HFFc6 (cell line): ENCODE measurements at places on chromosomes 13 and 19. TPM values are rescaled to one million over a fixed set of nuclear protein-coding genes. Genes with fewer than 3 reads are reported as not detected.

DNA sequence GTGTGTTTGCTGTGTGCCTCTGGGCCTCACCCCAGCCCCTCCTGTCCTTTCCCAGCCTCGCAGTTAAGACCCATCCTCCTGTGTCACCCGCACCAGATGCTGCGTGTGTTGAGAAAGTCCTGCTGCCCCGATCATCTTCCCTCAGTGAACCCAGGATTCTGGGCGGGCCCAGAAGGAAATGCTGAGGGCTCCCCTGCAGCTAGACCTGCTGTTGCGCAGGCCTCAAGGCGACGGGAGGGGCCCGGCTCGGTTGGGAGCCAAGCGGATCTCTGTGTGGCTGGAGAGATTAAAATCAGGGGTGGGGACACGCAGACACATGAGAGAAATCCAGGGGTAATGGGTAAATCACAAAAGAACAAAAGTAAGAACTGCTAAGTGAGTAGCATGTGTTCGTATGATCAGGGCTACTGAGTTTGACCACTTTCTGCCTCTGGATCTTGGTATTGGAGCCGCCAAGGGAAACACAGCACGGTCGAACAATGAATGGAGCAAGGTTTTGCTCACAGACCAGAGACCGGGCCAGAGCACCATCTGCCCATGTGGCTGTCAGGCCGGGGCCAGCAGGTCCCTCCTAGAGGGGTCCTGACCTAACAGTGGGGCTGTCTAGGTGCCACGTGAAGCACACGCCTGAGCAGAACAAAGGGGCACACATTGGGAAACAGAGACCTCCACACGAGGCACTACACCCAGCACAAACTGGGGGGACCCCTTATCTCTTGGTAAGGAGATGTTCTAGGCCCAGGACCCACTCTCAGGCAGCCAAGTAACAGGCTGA, 7.1 kb downstream of the ZSCAN1 start:
- DNase-seq = no peak

DNA sequence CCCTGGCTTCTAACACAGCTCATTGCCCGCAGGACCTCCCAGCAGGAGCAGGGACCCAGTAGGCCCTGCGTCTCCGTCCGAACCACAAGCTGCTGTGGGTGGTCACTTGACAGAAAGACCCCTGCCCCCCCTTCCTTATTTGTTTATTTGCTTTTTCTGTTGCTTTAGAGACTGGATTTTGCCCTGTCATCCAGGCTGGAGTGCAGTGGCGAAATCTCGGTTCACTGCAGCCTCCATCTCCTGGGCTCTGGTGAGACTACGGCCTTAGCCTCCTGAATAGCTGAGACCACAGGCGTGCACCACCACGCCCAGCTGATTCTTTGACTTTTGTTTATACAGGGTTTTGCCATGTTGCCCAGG, 7.6 kb upstream of the PTBP1 start:
- no peak for DNase-seq

GRCh38 chr19:50695251-50696093, 24.1 kb downstream of the SHANK1 start:
- DNase-seq = no peak

GRCh38 chr13:100158569-100158968, 69.7 kb downstream of the PCCA start:
- DNase-seq = no peak

- DNase-seq = no peak
Observed at GRCh38 chr19:35294859-35295791, 3.2 kb downstream of the MAG start.

DNA sequence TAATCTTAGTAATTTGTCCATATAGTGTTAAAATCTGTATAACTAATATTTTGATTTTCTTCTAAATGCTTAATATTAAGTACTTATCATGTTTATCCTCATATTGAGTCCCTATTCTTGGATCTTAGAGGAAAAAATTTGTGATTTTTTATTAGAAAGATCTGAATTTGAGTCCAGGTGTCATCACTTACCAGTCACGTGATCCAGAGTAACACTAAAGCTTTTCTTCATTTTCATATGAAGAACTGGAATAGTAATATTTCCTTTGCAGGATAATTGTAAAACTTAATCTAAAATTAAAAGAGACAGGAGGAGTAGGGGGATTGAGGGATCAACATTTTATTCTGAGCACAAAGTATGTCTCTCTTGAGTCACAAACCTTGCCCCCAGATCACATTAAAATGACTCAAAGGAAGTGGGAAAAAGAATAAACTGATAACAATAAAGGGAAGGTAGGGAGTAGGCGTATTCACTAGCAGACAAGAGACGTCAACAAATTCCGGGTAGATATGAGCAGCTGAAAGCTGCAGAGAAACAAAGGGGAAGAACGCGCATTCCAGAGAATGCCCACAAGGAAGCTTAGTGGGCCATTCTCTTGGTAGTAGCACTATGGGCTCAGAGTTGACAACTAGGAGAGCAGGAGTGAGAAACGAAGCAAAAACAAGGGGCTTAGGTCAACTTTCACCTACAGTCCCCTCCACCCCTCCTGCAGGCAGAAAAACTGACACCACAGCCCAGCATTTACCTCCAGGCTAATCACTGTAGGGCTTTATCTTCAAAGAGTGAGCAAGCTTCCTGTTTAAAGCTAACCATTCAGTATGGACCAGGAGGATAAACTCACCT, 123.1 kb downstream of the SPRY2 start:
- no peak for DNase-seq

- no peak for DNase-seq
Observed at GRCh38 chr13:53075356-53076041, 46.9 kb downstream of the OLFM4 start.

DNA sequence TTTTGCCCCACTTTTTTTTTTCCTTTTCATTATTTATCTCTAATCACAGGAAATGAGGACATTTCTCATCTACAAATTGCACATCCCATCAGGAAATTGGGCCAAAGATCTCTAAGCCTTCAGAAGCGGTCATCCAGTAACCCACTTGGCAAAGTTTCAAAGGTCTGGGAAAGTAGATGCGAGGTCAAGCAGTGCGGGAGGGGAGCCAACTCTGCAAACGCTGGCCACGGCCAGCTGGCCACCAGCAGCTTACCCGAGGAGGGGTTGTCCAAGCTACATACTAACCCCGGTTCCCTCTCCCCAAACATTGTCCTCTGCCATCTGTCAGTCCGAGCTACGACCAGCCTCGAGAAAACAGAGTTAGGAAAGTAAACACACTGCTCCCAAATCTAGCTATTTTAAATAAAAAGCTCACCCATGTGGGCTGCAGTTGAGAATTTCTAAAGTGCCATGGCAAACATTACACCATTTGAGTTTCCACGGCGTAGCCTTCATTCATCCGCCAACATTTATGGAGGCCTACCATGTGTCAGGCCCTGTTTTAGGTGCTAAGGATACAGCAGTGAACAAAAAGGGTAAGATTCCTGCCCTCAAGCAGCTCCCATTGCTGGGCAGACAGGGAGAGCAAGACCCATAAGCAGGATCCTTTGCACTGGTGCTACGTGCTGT, 11.5 kb downstream of the FFAR2 start:
- DNase-seq = no peak

DNA sequence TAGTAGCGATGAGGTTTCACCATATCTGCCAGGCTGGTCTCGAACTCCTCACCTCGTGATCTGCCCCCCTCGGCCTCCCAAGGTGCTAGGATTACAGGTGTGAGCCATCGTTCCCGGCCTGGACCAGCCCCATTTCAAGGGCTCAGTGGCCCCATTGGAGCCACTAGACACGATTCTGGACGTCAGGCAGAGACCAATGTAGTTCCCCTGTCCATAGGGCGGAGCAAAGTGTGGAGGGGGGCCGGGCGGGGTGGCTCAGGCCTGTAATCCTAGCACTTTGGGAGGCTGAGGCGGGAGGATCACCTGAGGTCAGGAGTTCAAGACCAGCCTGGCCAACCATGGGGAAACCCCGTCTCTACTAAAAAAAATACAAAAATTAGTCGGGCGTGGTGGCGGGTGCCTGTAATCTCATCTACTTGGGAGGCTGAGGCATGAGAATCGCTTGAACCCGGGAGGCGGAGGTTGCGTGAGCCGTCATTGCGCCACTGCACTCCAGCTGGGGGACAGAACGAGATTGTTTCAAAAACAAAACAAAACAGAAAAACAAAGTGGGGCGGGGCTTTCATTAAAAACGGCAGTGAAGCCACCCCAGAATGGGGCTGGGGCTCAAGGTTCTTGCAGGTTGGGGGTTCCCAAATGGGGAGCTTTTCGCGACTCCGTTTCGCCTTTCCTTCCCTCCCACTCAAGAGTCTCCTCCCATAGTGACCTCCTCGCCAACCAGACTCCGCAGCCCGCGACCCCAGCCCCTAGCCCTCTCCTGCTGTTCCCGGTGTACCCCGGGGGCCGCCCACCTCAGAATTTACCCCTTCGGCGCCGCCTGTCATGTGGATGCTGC, 758 bp upstream of the TECR start:
- no peak for DNase-seq

DNA sequence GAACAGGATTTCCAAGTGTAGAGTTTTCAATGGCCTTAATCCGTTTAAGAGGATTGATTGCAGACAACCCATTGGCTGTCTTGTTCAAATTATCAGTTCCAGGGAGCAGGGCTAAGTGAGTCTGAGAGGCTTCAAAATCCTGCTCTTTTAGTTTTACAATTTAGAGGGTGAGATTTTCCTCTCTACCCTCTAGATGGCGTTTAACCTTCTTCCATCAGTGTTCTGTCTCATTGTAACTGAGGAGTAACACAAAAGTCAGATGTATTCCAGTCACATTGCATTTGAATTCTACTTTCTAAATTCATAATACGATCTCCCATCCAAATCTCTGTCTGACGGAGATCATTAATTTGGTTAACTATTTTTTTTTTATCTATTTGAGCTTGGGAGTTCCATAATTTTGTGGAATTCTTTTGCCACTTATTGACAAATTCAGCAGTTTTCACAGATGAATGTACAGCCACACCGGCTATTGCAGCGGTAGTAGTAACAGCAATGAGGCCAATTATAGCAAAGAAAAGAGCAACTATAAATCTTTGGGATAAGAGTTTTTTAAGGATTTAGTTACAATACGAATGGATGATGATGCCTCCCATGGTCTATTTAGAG, 7.8 kb upstream of the C19orf84 start:
- DNase-seq = peak; percentile 50

DNA sequence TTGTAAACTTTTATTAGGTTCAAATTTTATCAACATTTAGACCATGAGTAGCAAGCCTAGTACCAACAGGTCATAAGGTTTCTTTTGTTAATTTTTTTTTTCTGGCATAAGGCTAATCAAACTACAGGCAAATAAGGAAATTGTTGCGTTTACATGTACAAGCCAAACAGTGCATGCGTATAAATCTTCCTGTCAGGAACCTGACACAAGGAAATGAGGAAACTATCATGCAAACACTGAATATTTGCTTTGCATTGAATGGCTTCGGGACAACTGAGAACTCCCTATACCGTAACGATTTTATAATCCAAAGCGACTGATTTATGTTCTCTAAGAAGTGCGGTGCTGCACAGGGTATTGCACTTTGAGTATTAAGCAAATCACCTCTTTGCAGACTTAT, 133.0 kb upstream of the TRPC4 start:
- DNase-seq = no peak

- DNase-seq = no peak
Observed at GRCh38 chr19:32091241-32091640, 254.2 kb upstream of the ZNF507 start.

DNA sequence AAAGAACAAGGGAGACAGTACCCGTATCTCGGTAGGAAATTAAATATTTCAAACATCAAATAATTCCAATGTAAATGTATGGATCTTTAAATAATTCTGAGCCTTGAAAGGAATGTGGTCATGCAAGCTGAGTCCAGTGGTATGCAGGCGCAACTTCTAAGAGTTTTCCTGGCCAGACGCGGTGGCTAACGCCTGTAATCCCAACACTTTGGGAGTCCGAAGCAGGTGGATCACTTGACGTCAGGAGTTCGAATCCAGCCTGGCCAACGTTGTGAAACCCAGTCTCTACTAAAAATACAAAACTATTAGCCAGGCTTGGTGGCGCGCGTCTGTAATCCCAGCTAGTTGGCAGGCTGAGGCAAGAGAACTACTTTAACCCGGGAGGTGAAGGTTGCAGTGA, 1.1 kb upstream of the ZNF845 start:
- DNase-seq = no peak

- DNase-seq = peak; percentile 74
Observed at GRCh38 chr19:45177817-45178261, at the start of gene TRAPPC6A. Gene TRAPPC6A, minus strand, starts transcription at chr19:45178237. Its CDS starts 19 bp downstream, at chr19:45178218.

DNA sequence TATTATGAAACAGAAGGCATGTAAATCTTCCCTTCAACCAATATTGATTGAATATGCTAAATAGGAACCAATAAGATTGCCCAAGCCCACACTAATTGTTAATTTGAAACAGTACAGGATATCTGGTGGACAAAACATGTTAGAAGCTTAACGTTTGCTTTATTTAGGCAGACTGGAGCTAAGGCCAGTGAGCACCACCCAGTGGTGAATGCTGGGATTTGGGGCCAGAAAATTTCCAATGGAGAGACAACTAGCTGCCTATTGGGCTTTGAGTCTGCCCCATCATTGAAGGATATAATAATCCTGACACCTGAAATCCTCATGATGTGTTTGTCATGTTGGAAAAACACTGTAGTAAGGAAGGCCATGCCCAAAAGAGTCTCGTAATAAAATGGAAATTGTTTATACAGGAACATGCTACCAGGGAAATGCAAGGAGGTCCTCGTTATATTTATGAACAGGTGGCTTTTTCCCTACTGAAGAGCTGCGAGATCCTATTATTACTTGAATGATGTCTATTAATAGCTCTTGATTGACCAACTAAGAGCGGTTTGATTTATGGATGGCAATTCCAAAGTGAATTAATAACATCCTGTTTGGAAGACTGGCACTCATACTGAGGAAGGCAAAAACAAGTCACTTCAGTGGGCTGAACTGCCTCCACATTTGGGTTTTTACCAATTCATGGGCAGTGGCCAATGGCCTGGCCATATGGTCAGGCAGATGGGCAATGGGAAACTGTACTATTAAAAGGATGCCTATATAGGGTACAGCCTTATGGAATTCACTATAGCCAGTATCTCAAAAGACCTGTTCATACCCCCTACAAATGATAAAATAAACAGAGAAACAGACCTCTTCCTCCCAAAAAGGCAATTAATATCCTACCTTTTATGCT, 8.7 kb downstream of the SIGLECL1 start:
- DNase-seq = peak; percentile 4

GRCh38 chr13:98020271-98020670, 66.8 kb downstream of the IPO5 start:
- peak; percentile 5 for DNase-seq

The CBARP gene
- 8.8 to 12.0 TPM (median 11.5 TPM) in 3 replicates for total RNA-seq

The ZGLP1 gene
- total RNA-seq = 1.00 and 3.1 TPM in 2 replicates

The ZNF93 gene
- 3.6 and 4.9 TPM in 2 replicates for total RNA-seq

The CEACAM16 gene
- not detected in 3 replicates for total RNA-seq

The ZNF443 gene
- total RNA-seq = 1.5 to 1.7 TPM (median 1.5 TPM) in 3 replicates

The HRC gene
- total RNA-seq = not detected in 3 replicates

The CEACAM8 gene
- not detected in 3 replicates for total RNA-seq

The C19orf67 gene
- not detected in 3 replicates for total RNA-seq

The DZIP1 gene
- 42.4 to 44.8 TPM (median 43.9 TPM) in 3 replicates for total RNA-seq

The UGGT2 gene
- 20.4 TPM in 2 replicates for total RNA-seq

The FFAR1 gene
- total RNA-seq = not detected in 3 replicates

The ZNF578 gene
- 0.79 to 1.7 TPM (median 1.4 TPM) in 3 replicates for total RNA-seq
